ENCODE measurements at places on chromosomes 5 and 9.

GRCh38 chr5:142896325-142897007, 126.3 kb downstream of the ARHGAP26 start:
- DNase-seq: no peak

- no peak for DNase-seq
Measured at GRCh38 chr9:761176-761792, 80.2 kb upstream of the DMRT1 start.

- no peak for DNase-seq
Measured at GRCh38 chr5:162911873-162912272, 525.5 kb upstream of the CCNG1 start.

- DNase-seq: no peak
Measured at GRCh38 chr5:75818661-75819060, 101.4 kb upstream of the POC5 start.

DNA sequence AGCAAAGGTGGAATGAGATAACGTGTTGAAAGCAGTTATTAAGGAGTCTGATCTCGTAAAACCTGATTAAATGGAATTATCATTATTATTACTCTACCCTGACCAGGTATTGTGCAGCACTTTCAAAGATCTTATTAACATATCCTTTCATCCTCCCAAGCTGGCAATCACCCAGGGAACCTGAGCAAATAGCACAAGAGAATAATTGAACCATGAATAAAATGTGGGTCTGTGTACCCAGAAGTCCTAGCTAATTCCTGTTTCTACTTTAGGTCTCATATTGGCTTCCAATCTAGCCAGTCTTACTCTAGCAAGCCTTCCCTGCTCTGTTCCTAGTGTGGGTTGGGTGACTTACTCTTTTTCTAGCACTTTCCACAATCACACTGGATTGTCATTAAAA, 162.2 kb upstream of the STK32A start:
- DNase-seq: no peak

DNA sequence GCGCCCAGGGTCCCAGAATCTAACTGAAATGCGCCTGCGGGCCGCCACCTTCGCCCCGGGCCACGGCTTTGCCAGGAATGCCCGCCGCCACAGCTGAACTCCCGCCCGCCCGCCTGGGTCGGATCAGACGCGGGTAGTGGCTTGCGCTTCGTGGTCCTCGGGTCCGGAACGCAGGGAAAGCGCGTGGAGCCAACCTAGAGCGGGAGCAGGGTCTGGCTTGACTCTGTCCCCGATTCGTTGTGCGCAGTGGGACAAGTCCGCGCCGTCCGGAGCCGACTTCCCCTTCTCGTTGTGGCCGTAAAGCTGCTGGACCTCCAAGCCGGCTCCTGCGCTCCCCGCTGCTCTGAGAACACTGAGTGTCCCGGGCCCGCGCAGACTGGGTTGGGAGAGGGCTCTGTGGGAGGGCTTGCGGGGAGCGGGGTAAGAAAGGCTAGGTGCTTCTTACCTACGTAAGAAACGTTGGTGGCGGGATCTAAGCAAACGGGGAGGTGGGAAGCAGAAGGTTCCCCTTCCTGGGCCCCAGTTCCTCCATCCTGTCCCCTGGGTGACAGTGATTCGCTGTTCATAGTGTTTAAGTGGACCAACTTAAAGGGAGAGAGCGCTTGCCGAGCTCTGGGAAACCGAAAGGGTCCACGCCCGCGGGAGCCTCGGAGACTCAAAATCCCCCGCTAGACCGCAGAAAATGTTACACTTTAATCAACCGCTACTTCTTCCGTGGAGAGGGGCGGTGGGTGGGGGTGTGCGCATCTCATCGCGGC, 4.4 kb upstream of the FOXE1 start:
- no peak for DNase-seq

DNA sequence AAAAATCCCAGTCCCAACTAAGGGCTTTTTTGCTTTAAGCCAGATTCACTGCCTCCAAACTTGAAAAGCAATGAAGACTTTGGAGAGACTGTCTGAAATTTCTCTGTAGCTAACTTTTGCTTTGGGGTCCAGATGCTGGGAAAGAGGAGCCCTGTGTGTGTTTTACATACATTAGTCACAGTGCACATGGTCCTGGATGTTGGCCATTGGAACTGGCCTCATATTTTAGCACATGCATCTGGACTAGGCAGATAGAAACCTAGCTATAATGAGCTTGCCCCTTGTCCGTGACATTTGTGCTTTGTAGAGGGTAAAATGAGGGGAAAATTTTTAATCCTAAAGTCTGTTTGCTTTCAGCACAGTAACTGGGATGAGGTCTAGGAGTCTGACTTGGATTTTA, 421.7 kb downstream of the CDK5RAP2 start:
- DNase-seq: no peak

DNA sequence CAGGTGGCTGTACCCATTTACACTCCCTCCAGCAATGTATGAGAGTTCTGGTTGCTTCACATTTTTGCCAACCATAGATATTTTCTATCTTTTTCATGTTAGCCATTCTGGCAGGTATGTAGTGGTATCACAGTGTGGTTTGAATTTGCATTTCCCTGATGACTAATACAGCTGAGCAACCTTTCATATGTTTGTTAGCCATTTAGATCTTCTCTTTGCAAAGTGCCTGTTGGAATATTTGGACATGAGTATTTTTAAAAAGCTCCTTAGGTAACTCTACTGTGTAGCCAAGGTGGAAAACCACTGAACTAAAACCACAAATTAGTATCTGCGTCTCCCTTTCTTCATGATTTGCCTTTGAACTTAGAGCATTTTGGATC, 31.9 kb downstream of the IRF1 start:
- DNase-seq: no peak

DNA sequence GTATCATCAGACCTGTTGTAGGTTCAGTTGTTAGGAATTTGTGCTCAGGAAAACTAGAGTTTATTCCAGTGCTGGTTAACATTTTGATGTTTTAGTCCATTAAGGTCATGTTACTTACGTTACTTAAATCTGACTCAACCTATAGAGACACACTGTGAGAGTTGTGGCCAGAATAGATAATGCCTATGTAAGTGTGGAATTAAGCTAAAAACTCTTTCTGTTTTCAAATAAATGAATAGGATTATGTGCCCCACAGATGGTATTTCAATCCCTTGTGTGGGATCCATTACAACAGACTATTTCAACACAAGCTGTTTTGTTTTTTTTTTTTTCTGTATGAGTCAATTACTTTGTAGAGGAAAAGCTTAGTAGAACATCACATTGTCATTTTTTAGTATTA, 68.1 kb downstream of the MEGF10 start:
- peak; percentile 13 for DNase-seq

Data from fibroblast of skin of left biceps (primary cell).